ENCODE measurements at places on chromosomes 12 and 14. TPM values are rescaled to one million over a fixed set of nuclear protein-coding genes. Genes with fewer than 3 reads are reported as not detected.

MIPOL1 gene
- 8.4 TPM for total RNA-seq

DNA sequence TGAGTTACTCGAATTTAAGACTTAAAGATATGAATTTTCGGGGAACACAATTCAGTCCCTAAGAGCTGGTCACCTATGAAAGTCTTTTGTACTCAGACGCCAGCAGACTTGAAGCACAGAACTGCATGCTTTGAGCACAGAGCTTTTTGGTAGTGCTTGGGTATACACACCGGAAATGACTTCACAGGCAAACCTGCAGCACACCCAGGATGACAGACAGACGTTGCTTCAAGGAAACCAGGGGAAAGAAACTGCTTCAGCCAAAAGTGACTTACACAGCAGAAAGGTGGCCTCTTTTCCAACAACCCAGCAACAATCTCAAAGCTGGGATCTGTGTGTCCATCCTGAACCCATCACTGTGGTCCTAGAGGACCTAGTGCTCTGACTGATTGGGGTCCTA lies 975.1 kb downstream of the AACS start:
- no peak for DNase-seq

DNA sequence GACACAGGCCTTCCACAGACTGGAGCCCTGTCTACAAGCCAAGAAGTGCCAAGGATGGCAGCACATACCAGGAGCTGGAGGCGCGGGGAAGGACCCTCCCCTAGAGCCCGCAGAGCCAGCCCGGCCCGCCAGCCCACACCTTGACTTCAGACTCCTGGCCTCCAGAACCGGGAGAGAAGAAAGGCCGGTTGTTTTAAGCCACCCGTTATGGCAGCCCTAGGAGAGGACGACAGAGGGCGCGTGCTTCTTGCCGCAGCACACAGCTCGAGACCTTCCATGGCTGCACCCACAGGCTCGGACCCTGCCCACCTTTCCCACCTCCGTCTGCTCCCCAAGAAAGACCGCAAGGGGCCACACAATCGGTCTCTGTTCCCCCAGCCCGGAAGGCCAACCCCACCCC lies 53.7 kb downstream of the RNF34 start:
- DNase-seq, result no peak

DNA sequence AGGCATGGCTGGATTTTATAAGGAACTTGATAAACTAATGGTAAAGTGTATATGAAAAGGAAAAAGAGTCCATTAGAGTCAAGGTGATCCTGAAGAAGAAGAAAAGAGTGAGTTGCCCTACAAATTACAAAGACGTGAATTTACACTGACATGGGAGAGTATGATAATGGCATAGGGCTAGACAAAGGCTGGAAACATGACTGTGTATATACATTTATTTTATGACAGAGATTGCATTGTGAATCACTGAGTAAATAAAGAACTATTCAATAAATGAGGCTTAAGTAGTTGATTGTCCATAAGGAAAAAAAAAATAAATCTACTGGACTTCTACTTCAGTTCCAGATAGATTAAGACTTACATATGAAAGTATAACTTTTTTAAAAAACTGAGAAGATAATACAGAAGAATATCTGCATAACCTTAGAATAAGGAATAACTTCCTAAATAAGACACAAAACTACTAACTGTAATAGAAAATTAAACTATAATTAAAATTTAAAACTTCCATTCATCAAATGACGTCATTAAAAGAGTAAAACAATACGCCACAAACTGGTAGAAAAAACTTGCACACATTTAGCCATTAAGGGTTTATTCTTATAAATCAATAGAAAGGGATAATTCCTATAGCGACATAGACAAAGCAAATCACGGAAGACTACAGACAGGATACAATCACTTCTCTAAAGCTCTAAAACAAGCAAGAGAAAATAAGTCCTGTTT lies 278.5 kb downstream of the NOVA1 start:
- DNase-seq, result no peak

DNA sequence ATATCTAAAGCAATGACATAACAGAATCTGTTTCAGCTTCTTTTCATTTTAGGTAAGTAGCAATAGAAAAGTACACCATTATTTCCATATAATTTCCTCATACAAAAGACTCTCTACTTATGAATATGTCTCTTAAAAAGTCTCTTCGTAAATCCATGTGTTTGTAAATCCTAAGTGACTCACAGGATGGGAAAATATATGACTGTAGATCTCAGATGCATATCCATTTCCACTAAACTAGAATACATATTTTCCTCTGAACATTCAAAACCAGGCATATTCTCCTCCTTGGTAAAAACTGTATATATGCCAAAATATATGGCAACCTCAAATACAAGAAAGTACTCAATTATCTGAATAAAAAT lies 93.6 kb downstream of the TXNDC16 start:
- DNase-seq, result peak; percentile 30

Measured in cardiac muscle cell (in vitro differentiated cells and primary cell).